ENCODE measurements at places on chromosomes 6 and 20. TPM values are rescaled to one million over a fixed set of nuclear protein-coding genes. Genes with fewer than 3 reads are reported as not detected.

Gene TFAP2C
- total RNA-seq, result 1.8 TPM

DNA sequence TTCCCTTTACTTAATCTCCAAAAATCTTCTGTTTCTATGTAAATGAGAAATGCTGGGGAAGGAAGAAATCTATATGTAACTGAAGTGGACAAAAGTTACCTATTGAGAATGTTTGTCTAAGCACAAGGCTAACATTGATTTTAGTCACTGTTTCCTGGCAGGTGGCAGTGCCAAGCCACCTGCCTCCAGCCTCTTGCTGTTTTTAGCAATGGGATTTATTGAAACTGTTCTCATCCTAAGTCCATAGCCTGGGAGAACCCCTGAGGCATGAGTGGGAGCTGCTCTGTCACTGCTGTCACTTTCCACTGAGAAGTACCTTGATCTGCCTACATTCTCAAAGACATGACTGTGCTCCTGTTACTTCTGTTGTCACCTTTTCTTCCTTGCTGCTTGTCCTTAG lies 14.7 kb downstream of the ENPP3 start:
- H3K4me3 ChIP-seq, result no peak overlapping the region
- H3K36me3 ChIP-seq, result no peaks in the 10 kb centered on the region
- no peaks in the 10 kb centered on the region for H3K4me1 ChIP-seq
- no peaks in the 10 kb centered on the region for H3K27me3 ChIP-seq

Gene SLC22A7
- total RNA-seq, result not detected

Gene EGFL8
- total RNA-seq, result 19.6 TPM

Gene C6orf58
- 0.66 TPM for total RNA-seq

GRCh38 chr6:79813143-79813850 lies 134.1 kb downstream of the ELOVL4 start:
- H3K27ac ChIP-seq, result no peak overlapping the region
- DNase-seq, result no peak
- no peaks in the 10 kb centered on the region for H3K4me1 ChIP-seq
- no peaks in the 10 kb centered on the region for H3K27me3 ChIP-seq

GRCh38 chr6:44007818-44008621 lies 119.2 kb downstream of the MRPL14 start:
- H3K4me3 ChIP-seq, result no peak overlapping the region
- H3K36me3 ChIP-seq, result no peaks in the 10 kb centered on the region
- H3K27ac ChIP-seq, result no peak overlapping the region
- no peaks in the 10 kb centered on the region for H3K4me1 ChIP-seq
- H3K27me3 ChIP-seq, result no peaks in the 10 kb centered on the region

Gene SLC26A8
- total RNA-seq, result 0.48 TPM

DNA sequence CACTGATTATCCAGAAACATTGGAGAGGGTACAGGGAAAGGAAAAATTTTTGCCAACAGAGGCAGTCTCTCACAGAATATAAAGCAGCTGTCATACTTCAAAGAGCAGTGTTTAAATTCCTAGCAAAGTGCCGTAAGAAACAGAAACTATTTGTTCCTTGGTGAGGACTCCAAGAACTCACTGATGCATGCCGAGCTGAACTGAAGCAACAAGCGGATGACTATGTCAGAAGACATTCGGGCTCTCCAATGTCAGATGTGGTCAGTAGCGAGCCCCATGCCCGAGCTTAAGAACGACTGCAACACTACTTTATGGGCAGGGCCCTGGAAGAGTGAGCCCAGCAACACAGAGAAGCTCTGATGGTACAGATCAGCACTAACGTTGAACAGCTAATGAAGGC lies 54.7 kb downstream of the OR2B6 start:
- no peaks in the 10 kb centered on the region for H3K4me1 ChIP-seq
- DNase-seq, result no peak
- no peaks in the 10 kb centered on the region for H3K27me3 ChIP-seq
- H3K4me3 ChIP-seq, result no peak overlapping the region
- no peaks in the 10 kb centered on the region for H3K36me3 ChIP-seq
- no peak overlapping the region for H3K27ac ChIP-seq

GRCh38 chr6:113147544-113147943 lies 709.6 kb upstream of the MARCKS start:
- H3K27ac ChIP-seq, result no peak overlapping the region
- no peaks in the 10 kb centered on the region for H3K27me3 ChIP-seq
- H3K4me3 ChIP-seq, result no peak overlapping the region
- DNase-seq, result no peak

Gene CLDN20
- total RNA-seq, result not detected

DNA sequence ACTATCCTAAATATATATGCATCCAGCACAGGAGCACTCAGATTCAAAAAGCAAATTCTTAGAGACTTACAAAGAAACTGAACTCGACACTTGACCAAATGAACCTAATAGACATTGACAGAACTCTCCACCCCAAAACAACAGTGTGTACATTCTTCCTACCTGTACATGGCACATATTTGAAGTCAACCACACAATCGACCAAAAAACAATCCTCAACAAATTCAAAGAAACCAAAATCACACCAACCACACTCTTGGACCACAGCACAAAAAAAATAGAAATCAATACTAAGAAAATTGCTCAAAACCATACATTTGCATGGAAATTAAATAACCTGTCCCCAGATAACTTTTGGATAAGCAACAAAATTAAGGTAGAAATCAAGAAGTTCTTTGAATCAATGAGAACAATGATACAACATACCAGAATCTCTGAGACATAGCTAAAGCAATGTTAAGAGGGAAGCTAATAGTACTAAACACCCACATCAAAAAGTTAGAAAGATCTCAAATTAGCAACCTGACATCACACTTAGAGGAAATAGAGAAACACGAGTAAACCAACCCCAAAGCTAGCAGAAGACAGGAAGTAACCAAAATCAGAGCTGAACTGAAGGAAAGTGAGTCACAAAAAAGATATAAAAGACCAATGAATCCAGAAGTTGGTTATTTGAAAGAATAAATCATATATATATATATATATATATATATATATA lies 12.5 kb upstream of the TREM1 start:
- H3K36me3 ChIP-seq, result no peaks in the 10 kb centered on the region
- H3K27me3 ChIP-seq, result no peaks in the 10 kb centered on the region
- DNase-seq, result no peak
- H3K27ac ChIP-seq, result no peak overlapping the region
- no peak overlapping the region for H3K4me3 ChIP-seq

GRCh38 chr20:58246346-58246745 lies 17.9 kb upstream of the ANKRD60 start:
- H3K4me3 ChIP-seq, result no peak overlapping the region
- no peak overlapping the region for H3K27ac ChIP-seq
- H3K27me3 ChIP-seq, result no peaks in the 10 kb centered on the region
- no peak for DNase-seq
- H3K36me3 ChIP-seq, result no peaks in the 10 kb centered on the region
- H3K4me1 ChIP-seq, result no peaks in the 10 kb centered on the region

DNA sequence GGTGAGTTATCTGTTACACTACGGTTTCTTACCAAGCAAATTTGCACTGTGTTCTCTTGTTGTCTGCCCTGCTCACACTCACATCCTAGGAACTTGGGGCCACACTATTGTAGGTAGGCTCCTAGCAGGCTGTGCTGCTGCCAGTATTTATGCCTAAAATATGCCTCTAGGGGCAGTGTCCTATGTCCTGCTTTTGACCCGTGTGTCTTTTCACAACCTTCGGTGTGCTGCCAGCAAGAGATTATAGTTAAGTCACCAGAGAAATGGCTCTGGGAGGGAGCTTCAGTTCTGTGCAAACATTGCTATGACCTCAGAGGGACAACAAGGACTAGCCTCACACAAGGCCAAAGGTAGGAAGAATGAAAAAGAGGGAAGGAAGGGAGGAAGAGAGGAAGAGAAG lies 8.9 kb upstream of the TAAR5 start:
- H3K4me1 ChIP-seq, result no peaks in the 10 kb centered on the region
- no peaks in the 10 kb centered on the region for H3K27me3 ChIP-seq
- H3K4me3 ChIP-seq, result no peak overlapping the region
- DNase-seq, result no peak
- no peak overlapping the region for H3K27ac ChIP-seq

Gene SCRT2
- not detected for total RNA-seq

GRCh38 chr6:6626187-6626586 lies 37.7 kb downstream of the LY86 start:
- no peaks in the 10 kb centered on the region for H3K36me3 ChIP-seq
- H3K4me3 ChIP-seq, result no peak overlapping the region
- no peaks in the 10 kb centered on the region for H3K4me1 ChIP-seq
- no peak overlapping the region for H3K27ac ChIP-seq
- no peak for DNase-seq

DNA sequence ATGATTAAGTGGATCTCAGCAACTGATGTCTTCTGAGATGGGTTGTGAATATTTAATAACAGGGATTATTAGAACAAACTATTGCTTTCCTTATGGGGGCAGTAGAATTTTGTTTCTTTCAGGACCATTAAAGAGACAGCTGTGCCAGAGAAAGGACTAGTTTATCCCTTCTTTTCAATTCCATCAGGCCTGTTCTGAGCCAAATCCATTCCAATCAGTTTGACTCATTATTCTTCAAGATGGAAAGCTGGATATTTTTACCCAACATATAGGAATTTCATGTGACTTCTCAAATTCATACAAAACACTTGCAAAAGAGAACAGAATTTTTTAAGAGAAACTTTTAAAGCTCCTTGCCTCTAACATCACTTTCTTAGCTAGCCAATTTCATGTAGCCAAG lies 722.0 kb upstream of the FLRT3 start:
- peaks cover 4% of the 10 kb centered on the region for H3K4me1 ChIP-seq
- no peak for DNase-seq
- no peak overlapping the region for H3K27ac ChIP-seq
- no peak overlapping the region for H3K4me3 ChIP-seq
- no peaks in the 10 kb centered on the region for H3K27me3 ChIP-seq
- H3K36me3 ChIP-seq, result no peaks in the 10 kb centered on the region

GRCh38 chr6:33983721-33984465 lies 162.0 kb downstream of the GRM4 start:
- no peak for DNase-seq
- no peak overlapping the region for H3K4me3 ChIP-seq
- H3K27me3 ChIP-seq, result no peaks in the 10 kb centered on the region
- no peaks in the 10 kb centered on the region for H3K36me3 ChIP-seq

- no peaks in the 10 kb centered on the region for H3K4me1 ChIP-seq
- no peak overlapping the region for H3K27ac ChIP-seq
- no peak overlapping the region for H3K4me3 ChIP-seq
- no peaks in the 10 kb centered on the region for H3K27me3 ChIP-seq
These were observed 207.1 kb upstream of the RREB1 start for GRCh38 chr6:6900569-6901204.

Gene GCM1
- 0.32 TPM for total RNA-seq

Gene OR2H2
- total RNA-seq, result not detected

GRCh38 chr20:22438346-22438745 lies 146.0 kb downstream of the FOXA2 start:
- H3K4me1 ChIP-seq, result no peaks in the 10 kb centered on the region
- no peaks in the 10 kb centered on the region for H3K27me3 ChIP-seq
- no peak for DNase-seq
- no peak overlapping the region for H3K27ac ChIP-seq

GRCh38 chr6:100121854-100122609 lies 128.0 kb upstream of the MCHR2 start:
- no peak overlapping the region for H3K4me3 ChIP-seq
- H3K27me3 ChIP-seq, result no peaks in the 10 kb centered on the region
- no peak overlapping the region for H3K27ac ChIP-seq

GRCh38 chr6:169774347-169774746 lies 22.9 kb downstream of the ERMARD start:
- H3K27ac ChIP-seq, result no peak overlapping the region
- no peak for DNase-seq
- H3K27me3 ChIP-seq, result no peaks in the 10 kb centered on the region
- no peaks in the 10 kb centered on the region for H3K4me1 ChIP-seq
- H3K36me3 ChIP-seq, result peaks cover 12% of the 10 kb centered on the region

- peaks cover 57% of the 10 kb centered on the region for H3K27me3 ChIP-seq
- DNase-seq, result peak; percentile 25
- no peak overlapping the region for H3K27ac ChIP-seq
- no peaks in the 10 kb centered on the region for H3K4me1 ChIP-seq
- H3K4me3 ChIP-seq, result no peak overlapping the region
These were observed 93.6 kb upstream of the BHLHE23 start for GRCh38 chr20:63100174-63100925.

Gene NKX2-4
- total RNA-seq, result not detected

DNA sequence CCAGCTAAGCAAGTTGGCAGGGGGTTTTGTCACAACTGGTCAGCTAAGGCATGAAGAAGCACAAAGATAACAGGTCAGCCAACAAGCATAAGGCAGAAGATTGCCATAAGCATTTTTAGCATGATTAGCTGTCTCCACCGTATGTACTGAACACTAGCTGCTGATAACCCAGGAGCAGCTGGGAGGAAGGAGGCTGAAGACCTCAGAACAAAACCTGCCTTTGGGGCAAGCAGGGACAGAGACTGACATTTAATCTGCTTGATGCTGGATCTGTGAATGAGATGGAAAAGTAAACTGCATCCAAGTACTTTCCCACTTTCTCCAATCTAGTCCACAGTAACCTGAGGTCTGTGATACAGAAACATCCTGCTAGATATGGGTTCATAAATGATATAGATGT lies 353.0 kb upstream of the MAP3K7 start:
- H3K36me3 ChIP-seq, result no peaks in the 10 kb centered on the region
- DNase-seq, result no peak
- no peaks in the 10 kb centered on the region for H3K27me3 ChIP-seq
- no peaks in the 10 kb centered on the region for H3K4me1 ChIP-seq
- H3K27ac ChIP-seq, result no peak overlapping the region
- no peak overlapping the region for H3K4me3 ChIP-seq

DNA sequence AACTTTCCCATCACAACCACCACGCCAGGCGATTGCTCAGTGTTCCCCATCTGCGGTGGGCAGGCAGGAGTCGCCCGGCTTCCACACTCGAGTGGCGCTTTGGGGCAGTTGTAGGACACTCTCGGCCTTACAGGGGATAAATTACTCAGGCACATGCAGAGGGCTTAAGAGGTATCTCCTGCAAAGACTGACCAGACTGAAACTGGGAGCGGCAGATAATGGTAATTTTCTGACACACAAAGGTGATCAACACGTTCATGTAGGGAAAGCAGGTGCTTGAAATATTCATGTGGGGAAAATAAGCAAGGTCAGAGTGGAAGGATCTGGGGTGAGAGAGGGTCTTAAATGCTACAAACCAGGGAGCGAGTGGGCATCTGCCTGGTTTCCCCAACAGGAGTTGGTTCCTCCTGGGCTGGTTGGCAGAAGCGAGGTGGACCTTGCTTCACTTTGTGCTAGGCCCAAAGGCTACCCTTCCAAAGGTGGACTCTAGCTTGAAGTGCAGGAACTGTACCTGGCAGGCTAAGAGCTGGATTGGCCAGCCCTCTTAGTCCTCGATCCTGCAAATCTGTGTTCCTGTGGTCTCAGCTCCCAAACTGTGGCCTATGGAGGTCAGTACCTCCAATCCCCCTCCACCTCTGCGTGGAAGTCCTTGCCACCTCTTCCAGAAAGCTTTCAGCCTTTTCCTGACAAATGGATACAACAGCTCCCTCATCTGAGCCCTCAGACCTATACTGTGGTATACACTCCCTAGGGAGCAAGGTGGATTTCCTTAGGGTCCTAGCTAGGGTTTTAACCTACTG lies 16.7 kb downstream of the PLAGL2 start:
- no peaks in the 10 kb centered on the region for H3K36me3 ChIP-seq
- H3K27me3 ChIP-seq, result no peaks in the 10 kb centered on the region
- H3K4me1 ChIP-seq, result peaks cover 10% of the 10 kb centered on the region

Gene MEI4
- total RNA-seq, result not detected
